Endodermal cell (in vitro differentiated cells): ENCODE measurements at places on chromosomes 13 and 19.
A peak's percentile ranks its signal among the peaks of the same experiment; 100 is the strongest.

- peak; percentile 76 for DNase-seq
These were observed 1.4 kb upstream of the USF2 start for GRCh38 chr19:35267353-35267817.

- no peak for DNase-seq
These were observed 21.0 kb upstream of the GDF15 start for GRCh38 chr19:18364826-18365528.

DNA sequence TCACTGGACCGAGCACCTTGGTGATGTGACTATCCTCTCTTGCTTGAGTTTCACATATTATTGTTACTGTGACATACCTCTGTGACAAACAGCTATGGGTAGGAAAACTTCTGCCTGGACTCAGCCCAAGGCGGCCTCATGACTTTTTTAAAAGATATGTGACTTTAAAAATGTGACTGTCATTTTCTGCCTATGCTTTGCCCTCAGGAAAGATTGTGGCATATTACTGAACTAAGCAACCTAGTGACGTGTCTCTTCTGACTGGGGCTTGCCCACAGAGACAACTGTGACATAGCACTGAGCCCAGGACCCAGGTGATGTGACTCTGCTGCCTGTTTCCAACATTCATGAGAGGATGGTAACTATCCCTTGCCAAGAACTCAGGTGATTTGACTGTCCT is 84.8 kb downstream of the ZNF728 start:
- DNase-seq, result no peak

GRCh38 chr13:97130190-97130589 is 91.9 kb upstream of the MBNL2 start:
- DNase-seq, result no peak

DNA sequence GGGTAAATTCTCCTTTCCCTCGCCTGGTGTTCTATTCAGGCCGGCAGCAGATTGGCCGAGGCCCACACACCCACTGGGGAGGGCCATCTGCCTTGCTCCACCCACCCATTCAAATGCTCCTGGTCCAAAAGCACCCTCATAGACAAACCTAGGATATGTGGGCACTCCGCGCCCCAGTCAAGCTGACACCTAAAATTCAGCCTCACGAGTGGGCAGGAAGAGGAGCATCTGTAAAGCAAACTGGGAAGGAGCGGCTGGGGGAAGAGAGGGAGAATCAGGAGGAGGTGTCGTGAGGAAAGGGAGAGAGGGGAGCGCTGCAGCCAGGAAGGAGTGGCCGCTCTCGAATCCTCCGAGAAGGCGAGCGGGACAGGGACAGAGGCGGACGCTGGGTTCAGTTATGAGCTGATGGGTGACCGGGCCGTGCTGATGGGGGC is 136.9 kb downstream of the USP12 start:
- peak; percentile 80 for DNase-seq

- no peak for DNase-seq
These were observed 14.5 kb downstream of the ACTN4 start for GRCh38 chr19:38661996-38662395.

GRCh38 chr19:39971380-39972035 is 543 bp downstream of the PSMC4 start:
- no peak for DNase-seq

GRCh38 chr19:51333836-51334460 is 8.0 kb downstream of the VSIG10L start:
- peak; percentile 79 for DNase-seq

DNA sequence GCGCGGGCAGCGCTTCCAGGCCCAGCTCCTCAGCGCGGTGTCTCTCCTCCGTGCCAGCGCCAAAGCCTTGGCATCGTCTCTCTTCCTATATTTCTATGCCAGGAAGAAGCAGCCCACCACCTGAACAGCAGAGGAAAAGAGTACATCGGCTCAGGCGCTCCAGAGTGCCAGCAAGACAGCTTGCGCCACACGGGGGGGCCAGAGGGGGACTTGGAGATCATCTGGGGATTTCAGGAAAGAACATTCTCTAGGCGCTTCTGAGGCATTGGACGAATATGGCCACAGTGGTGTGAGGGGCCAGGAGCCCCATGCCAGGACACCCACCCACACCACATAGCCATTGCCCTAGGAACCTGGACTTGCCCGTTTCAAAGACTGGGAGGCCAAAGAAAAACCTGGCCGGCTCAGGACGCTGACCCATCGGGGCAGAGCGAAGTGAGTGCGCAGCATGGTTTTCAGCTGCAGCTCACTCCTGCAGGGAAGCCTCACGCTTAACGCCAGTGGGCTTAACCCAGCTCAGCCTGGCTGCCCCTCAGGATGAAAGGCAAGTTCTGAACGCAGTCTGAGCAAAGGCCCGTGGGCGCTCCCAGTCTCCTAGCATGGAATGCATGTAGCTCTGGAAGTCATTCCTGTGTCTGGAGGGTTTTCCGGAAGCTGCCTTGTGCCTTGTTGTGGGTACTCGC is 62.1 kb downstream of the GGACT start:
- DNase-seq, result peak; percentile 55

DNA sequence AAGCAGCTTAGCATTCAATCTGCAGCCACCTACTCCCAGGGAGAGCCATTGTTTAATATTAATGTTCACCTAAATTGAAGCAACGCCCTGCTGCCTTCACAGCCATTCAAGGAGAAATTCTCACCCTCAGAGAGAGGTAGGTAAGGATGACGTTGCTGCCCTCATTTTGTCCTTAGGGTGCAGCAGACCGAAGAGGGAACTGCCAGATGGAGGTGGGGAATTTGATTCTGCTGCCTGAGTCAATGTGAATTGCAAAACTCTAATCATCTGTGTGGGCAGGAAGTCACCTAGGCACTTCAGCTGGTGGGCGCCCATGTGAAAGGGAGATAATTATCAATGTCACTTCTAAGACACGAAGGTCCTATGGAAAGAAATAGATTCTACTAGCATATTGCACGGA is 503.4 kb downstream of the TBC1D4 start:
- no peak for DNase-seq

- no peak for DNase-seq
These were observed 190.2 kb downstream of the TEX29 start for GRCh38 chr13:111510502-111511218.

DNA sequence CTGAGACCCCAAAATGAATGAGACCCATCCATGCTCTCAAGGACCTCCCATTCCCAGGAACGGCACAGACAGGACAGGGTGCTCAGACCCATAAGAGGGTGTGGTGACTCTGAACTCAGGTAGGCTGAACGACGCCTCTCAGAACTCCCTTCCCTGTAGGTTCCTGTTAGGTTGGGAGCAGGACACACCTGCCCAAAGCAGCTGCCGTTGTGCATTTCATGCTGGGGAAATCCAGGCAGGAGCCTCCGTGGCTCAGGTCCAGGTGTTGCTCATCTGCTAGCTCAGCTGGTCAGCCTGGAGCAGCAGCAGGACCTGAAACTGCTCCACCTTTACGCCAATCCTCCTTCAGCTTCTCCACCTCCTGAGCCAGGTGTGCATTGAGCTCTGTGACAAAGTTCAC is 19.1 kb upstream of the TEX101 start:
- no peak for DNase-seq

GRCh38 chr19:35363001-35363590 is 4.8 kb downstream of the FFAR3 start:
- no peak for DNase-seq

DNA sequence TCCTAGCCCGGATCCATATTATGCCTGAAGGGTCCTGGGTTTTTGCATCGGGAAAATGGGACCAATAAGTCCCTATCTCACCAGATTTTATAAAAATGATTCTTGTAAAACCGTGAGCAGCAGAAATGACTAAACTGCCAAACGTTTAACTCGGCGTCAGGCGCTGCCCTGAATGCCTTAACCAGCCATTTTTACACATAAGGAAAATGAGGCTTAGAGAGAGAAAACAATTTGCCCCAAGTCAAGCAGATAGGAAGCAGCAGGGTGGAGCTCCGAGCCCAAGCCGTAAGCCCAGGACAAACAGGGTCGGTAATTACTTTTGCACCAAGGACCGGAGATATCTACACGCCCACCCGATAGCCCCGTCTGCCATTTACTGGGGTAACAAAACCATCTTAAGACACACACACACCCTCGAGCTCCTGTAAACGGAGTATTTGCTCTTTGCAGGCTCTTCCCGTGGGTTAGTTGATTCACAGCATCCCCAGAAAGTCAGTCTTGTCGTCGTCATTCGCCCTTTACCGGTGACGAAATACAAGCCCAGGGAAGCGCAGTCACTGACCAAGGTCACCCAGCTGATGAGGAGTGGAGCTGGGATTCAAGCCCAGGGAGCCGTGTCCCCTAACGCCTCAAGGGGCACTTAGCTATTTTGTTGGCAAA is 16.0 kb upstream of the MRI1 start:
- DNase-seq, result peak; percentile 55

DNA sequence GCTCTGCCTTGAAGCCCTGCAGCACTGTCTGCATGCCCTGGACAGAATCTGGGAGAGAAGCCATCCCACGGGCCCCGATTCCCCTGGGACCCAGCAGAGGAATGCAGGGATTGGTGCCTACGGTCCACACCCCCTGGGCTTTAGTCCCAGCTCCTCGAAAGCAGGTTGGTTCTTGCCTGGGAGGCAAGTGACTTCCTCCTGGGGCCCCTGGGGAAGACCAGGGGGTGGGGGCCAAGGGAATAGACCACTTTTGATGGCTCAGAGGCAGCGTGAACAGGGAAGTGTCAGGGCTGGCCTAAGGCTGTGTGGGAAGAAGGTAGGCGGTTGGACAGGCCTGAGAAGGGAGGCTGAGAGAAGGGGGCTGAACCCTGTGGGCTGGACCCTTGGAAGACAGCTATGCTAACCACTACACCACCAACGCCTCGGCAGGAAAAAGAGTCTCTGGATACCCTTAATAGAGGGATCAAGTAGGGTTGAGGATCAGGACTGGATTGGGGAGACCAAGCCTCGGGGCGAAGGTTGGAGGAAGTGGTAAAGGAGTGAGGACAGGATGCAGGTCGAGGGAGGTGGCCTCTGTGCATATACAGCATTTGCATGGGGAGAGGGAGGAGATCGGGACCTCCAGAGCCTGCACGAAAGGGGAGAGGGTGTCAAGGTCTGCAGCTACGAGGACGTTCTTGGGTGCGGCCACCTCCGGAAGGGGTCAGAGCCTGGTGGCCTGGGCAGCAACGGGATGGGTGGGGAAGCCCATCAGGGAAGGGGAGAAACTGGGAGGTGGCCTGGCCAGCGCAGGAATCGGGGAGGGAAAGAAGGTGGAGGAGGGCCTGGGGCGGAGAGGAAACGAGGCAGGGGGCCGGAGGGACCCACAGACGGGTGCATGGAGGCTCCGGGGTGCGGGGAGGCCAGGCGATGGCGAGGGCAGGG is 709 bp downstream of the DPP9 start:
- DNase-seq, result no peak
